ENCODE measurements at places on chromosomes 4 and X.

GRCh38 chr4:89319756-89320155 is 12.2 kb upstream of the GPRIN3 start:
- DNase-seq: no peak

- no peak for DNase-seq
Observed at GRCh38 chr4:153521478-153521877, 55.3 kb downstream of the TMEM131L start.

- no peak for DNase-seq
Observed at GRCh38 chrX:136159611-136160025, 12.3 kb downstream of the FHL1 start.

DNA sequence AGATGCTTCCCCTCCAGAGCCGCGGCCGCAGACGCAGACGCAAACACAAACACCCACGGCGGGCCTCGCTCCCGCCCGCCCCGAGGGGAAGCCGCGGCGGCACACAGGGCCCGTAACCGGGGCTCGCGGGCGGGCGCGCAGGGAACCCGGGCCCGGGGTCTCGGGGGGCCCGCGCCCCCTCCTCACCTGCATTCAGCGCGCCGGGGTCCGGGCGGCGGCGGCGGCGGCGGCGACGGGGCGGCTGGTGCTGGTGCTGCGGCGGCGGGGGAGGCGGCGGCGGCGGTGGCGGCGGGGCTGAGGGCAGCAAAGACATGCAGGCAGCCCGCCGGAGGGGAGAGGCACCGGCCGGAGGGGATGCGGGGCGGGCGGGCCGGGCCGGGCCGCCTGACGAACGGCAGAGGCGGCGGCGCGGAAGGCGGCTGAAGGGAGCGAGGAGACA is 255 bp upstream of the CNOT6L start:
- no peak for DNase-seq

GRCh38 chrX:17788439-17788838 is 51.1 kb downstream of the SCML1 start:
- peak; percentile 12 for DNase-seq

DNA sequence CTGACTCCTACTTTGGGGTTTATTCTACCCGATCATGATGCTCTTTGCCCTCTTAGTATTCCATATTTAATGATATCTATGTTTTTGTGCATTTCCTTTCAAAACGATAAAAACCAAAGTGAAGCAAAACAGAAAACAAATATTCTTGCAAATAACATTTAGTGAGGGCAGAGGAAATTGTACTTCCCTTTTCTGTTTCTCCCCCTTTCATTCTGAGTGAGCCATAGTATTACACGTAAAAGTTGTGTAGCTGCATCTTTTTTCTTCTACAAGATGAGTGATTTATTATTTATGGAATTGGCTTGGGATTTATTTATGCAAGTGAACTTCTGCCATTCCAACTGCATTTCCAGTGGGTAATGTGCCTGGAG is 109.9 kb downstream of the AFF2 start:
- no peak for DNase-seq

GRCh38 chr4:16202598-16202997 is 23.7 kb downstream of the TAPT1 start:
- no peak for DNase-seq

DNA sequence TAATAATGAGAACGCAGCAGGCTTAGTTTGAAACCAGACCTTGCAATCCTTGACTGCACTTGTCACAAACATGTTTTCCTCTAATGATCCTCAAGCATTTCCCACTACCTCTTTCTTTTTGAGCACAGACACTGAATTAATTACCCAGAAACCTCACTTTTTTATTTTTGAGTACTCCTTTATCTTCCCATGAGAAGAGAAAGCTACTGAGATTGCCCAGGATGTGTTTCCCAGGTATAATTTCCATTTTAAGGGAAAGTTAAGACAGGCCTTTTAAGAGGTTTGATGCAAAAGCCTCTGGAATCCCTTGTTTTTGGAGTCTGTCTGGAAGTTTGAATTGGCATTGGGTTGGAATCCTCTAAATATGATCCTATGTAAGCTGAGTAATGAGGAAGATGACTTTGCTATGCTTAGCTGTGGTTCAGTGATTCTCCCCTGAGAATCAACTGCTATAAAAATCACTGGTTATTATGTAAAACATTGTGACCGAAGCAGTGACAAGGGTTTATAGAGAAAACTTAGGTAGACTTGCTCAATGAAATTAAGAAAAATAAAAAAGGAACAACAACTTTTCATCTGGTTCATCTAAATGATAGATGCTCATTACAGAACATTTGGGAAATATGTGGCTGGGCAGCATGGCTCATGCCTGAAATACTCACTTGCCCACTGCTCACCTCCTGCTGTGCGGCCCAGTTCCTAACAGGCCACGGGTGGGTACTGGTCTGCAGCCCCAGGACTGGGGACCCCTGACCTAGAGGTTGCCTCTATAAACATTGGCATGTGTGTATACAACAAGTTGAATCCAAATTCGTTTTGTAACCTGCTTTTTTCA is 10.8 kb upstream of the RHOH start:
- DNase-seq: no peak

DNA sequence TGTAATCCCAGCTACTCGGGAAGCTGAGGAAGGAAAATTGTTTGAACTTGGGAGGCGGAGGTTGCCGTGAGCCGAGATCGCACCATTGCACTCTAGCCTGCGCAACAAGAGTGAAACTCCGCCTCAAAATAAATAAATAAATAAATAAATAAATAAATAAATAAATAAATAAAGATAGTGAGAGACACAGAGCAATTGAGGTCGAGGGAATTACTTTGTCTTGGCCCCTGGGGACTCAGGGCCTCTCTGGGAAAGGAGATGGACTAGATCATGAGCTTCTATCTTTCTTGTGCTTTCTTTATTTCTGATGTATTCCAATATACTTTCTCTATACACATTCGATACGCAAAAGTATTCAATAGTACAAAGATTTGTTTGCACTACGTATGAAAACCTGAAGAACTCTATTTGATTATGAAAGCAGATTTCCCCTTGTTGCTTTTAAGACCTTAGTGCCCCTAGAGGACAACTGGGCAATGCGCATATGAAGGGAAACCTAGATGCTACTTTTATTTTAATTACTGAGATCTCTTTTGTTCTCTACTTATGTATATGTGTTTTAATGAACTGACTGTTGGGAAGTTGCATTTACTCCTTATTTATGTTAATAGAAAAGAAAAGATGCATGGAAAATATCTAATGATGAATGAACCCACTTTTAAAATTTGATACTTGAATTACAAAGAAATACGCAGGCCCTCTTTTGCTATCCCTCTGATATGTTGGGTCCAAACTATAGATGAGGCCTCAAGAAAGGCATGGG is 12.8 kb upstream of the ELOVL6 start:
- DNase-seq: no peak

GRCh38 chr4:76831711-76832373 is 66.1 kb downstream of the SOWAHB start:
- DNase-seq: no peak

DNA sequence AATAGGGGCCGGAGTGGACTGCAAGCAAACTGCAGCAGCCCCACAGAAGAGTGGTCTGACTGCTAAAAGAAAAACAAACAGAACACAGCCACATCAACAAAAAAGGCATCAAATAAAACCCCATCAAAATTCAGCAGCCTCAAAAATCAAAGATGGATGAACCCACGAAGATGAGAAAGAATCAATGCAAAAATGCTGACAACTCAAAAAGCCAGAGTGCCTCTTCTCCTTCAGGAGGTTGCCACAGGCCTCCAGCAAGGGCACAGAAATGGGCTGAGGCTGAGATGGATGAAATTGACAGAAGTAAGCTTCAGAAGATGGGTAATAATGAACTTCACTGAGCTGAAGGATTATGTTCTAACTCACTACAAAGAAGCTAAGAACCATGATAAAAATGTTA is 388.6 kb downstream of the PABPC4L start:
- DNase-seq: no peak

- DNase-seq: peak; percentile 12
Observed at GRCh38 chrX:103845165-103845653, 13.2 kb upstream of the RAB9B start.

DNA sequence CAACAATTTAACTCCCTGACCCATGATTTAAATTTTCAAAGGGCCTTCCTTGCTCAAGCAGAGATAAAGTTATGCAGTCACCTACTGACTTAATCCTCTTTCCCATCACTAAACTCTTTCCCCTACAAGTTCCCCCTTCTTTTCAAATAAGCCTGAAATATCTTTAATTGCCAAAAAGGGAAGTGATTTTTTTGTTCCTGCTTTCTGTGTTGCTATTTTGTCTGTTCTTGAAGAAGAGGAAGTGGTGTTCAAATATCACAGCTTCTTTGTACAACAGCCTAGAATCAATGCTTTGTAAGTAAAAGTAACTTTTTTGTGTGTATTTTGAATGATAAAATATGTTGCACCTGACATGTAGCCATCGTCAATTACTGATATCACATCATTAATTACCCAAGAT is 595.9 kb downstream of the CENPC start:
- no peak for DNase-seq

- no peak for DNase-seq
Observed at GRCh38 chrX:132685276-132685675, 196.4 kb upstream of the MBNL3 start.

DNA sequence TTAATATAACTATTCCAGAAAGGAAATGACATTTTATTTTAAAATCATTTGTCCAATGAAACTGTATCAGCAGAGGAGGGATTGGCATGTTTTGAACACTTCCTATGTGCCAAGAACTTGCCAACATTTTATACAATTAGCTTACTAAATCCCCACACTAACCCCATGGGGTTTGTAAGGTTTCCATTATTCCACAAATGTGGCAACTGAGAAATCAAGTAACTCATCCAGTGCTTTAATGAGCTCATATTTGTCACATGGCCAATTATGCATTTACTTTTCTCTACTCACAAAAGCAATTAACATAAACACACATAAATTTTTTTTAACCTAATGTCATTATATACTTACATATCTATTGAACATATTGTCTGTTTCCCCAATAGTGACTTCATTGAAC is 37.3 kb downstream of the MANBA start:
- DNase-seq: no peak

DNA sequence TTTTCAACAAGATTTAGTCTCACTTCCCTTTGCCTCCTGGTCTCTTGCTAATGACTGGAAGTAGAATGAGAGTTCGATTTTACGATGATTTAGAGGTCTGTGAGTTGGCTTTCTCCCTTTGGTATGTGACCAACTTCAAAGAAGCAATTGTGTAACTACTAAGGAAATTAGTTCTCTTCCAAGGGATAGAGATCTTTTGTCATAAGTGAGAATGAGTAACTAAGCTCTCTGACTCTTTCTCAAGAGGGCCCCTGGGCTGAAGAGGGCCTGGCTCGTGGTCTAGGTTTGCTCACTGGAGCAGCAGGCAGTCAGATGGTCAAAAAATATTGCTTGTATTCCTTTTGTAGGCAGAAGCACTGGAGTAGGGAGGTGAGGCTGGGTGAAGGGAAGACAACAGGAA is 176.3 kb downstream of the ENOX2 start:
- no peak for DNase-seq

DNA sequence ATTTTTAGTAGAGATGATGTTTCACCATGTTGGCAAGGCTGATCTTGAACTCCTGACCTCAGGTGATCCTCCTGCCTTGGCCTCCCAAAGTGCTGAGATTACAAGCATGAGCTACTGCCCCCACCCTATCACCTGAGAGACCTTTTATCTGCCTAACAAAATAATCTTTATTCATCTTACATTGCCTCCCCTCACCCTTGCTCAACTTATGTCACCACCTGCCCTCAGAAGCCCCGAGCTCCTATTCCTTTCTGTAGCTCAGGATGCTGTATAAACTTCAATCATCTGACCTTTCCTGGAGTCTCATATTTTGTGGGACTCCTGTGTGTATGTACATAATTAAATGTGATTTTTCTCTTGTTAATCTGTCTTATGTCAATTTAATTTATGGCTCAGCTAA is 29.7 kb upstream of the ENPP6 start:
- DNase-seq: no peak

DNA sequence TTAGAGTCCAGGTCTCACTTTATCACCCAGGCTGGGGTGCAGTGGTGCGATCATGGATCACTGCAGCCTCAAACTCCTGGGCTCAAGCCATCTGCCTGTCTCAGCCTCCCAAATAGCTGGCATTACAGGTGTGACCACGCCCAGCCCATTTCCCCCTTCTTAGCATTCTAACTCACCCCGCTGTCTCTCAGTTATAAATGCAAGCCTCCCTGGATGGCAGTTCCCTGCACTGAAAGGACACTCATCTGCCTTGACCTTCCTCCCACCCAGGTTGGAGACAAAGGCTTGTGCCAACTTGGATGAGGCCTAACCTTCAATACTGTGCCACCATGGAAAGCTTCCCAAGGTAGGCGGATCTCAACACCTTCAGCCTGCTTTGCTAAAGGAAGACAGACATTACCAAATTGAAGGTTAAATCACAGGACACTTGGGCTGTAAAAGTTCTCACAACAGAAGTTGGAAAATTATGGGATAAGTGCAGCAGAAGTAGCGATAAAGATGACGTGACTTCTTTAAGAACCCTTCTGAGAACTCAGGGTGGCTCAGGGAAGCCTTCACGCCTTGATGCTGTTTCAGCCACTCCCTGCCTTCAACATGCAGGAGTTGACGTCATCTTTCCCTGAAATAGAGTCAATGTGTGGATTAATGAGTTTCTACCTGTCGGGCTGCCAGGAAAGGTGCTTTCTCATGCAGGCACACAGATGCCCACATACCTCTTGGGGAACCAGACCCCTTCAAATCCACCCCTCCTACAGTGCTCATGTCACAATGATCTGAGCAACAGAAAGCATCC is 10.6 kb upstream of the GPM6B start:
- no peak for DNase-seq

DNA sequence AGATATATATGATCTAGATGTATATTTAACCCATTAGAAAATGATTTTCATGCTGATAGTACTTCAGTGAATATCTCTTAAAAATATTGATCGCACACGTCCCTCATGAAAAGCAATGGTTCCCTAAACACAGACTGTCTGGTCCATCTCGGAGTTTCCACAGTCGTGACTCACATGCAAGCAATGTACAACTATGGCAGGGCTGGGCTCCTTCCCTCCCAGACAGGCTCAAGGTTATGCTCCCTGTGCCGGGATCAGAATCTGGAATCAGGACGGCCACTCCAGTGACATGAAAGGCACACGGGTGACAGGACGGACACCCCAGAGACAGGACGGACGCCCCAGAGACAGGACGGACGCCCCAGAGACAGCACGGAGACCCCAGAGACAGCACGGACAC is 40.2 kb upstream of the PPP2R3B start:
- DNase-seq: no peak

DNA sequence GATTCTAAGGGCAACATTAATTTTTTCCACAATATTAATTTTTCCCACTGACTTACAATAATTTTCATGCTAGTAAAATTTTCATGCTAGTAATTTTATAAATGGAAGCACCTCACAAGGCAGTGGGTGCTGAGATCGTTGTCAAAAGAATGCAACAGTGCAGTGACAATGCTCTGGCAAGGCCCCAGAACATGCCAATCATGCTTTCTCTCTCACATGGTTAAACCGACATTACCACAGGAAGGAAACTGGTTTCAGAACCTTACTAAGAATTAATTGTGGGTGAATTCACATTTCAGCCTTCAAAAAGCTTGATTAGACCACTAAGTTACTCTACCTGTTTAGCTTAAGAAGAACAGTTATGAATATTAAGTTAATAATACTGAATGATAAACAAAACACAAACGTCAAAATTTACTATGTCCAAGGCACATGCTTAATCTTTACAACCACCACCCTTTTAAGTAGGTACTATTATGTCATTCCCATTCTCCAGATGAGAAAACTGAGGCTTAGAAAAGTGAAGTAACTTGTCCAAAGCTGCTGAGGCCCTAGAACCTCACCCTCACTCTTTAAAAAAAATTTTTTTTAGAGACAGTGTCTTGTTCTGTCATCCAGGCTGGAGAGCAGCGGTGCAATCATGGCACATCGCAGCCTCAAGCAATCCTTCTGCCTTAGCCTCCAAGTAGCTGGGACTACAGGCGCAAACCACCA is 10.0 kb upstream of the OPHN1 start:
- no peak for DNase-seq

Data from activated CD8-positive, alpha-beta memory T cell treated with anti-CD3 and anti-CD28 coated beads for 1 hour (primary cell).